ENCODE measurements at places on chromosomes 13 and 19.
A peak's percentile ranks its signal among the peaks of the same experiment; 100 is the strongest.

DNA sequence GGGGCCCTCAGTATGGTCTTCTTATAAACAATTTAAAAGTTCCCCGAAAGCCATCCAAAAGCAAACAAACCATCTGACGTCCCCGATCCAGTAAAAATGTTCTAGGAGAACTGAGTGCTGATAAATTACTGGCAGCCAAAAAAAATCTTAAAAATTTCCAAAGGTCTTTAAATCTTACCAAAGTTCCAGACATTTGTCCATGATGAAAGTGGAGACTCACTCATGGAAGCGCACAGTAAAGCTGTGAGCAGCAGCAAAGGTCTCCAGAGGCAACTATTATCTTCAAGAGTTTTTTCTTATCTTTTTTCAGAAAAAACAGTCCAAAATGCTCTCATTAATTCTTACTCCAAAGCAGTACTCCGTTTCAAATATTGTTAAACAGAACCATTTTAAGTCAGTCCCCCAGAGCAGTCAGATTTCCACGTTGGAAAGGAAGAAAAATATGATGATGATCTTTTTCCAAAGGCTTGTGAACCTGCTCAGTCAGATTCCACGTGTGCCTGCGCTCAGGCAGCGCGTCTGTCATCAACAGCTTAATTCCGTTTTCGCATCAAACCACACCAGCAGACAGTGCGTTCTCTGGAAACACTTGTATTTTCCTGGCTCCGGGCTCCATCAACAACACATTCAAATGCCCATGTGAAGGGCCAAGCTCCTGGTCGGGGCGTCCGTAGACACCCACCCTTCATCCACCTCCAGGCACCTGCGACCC lies 85.4 kb downstream of the COL4A1 start:
- no peak for DNase-seq

DNA sequence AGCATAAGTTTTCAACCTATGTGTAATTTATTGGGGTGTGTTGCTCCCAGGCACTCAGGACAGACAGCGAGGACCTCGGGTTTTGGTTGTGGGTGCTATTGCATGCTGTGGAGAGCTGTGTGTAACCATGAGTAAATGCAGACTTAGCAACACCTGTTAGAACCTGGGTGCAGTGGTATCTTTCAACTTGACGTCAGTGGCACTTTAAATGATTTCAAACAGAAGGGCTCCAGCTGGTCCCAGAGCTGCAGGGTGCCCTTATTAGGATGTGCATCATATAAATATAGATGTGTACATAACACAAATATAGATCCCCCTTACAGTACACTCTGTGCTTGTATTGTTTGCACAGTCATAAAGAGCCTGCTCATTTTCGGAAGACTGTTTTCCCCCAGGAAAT lies 228.3 kb upstream of the IRS2 start:
- no peak for DNase-seq

DNA sequence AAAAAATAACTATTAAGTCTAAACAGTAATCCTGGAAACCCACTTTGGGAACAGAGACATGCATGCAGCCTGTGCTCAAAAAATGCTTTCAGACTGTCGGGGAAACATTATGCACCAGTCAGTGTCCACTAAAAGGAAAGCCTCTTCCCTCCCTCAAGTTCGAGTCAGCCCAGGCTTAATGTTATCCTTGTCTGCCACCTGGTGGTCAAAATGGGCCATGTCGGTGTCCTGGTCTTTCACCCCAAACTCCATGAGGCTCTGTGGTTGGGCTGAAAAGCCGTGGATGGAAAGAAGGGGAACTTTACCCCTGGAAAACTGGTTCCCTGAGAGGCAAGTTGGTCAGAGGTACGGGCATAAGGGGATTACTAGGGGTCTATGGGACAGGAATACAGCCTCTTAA lies 88.4 kb upstream of the ZNF492 start:
- peak; percentile 67 for DNase-seq

GRCh38 chr19:13997631-13997962 lies 8.5 kb downstream of the RFX1 start:
- no peak for DNase-seq

- no peak for DNase-seq
Observed at GRCh38 chr19:15419413-15420025, 731 bp upstream of the AKAP8L start.

DNA sequence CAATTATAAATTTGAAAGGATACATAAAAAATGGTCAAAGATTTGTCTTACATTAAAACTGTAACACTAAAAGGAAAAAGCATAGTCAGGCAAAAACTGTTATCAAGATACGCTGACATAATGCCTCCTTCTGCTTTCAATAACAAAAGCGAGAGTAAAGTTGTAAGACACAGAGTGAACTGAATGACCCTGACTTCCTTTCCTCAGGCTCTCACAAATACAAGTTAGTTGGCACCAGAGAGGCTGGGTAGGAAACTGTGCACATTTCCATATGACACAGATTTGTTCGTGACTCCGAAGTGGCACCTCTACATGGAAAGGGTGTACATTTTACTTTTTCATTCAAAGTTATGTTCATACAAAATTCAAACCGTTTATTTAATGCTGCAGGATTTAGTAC lies 15.4 kb downstream of the FGF14 start:
- DNase-seq = no peak

GRCh38 chr13:92864584-92865284 lies 361.9 kb upstream of the GPC6 start:
- no peak for DNase-seq

- DNase-seq = no peak
Observed at GRCh38 chr13:61989978-61990377, 574.3 kb upstream of the PCDH20 start.

DNA sequence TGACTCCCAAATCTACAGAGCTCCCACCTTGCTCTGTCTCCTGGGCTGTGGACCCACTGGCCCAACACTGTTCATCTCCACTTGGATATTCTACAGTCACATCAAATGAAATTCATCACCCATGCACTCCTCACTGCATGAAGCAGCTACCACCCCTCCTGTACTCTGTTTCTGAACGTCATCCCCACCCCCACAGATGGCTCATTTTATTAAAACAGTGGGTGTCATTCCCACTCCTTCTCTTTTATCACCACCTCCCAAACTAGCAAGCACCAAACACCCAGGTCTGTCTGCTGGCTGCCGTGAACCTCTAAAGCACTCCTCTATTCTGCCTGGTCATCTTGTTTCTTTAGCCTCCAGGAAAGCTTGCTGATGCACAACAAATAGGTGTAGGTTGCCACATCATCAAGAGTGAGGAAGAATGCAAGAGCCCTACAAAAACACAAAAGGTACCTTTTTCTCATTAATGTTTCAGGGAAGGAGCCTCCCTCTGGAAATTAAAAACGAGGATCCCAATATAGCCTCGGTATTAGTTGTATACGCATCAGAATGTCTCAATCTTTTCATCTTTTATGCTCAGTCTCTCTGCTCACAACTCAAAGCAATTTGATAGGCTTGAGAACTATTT lies 91.8 kb downstream of the MIPEP start:
- DNase-seq = no peak

DNA sequence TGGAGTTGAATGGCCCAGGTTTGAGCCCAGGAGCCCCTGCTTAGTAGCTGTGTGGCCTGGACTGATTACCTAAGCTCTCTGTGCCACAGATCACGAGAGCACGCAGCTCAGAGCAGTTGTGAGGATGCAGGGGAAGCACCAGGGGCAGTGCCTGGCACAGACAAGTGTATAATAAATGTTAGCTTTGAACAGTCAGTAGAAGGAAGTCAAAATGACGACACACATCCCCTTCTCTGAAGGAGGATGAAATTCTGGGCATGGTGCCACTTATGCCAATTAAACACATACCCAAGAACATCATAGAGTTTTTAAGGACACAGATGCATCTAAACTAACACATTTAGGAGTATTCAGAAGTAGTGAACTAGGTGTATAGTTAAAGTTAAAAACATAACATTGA lies 24.9 kb upstream of the SIGLEC11 start:
- DNase-seq = no peak

DNA sequence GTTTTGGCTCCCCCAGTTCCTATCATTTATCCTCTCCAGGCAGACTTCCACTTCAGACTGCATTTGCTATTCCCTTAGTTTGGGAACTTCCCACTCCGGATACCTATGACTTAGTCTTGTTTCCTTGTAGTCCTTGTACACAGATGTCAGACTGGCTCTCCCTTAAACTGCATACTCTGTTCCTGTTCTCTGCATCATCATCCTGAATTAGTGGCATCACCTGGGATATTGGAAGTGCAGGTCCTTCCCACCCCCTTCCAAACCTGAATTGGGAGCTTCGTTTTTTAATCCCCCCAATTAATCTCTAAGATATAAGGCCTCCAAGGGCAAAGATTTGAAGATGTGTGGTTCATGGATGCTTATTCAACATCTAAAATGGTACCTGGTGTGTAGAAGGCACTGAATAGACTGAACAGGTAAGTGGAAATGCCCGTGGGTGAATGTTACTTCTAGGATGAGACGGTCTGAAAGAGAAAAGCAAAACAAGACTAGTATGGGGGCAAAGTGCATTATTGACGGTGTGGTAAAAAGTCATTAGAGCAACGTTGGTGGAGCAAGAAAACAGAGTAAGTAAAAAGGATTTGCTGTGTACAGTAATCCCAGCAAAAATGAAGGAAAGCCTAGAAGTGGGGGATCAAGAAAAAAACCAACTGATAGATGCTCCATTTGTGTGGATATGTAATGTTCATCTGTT lies 9.6 kb downstream of the MIR17HG start:
- DNase-seq = peak; percentile 29

DNA sequence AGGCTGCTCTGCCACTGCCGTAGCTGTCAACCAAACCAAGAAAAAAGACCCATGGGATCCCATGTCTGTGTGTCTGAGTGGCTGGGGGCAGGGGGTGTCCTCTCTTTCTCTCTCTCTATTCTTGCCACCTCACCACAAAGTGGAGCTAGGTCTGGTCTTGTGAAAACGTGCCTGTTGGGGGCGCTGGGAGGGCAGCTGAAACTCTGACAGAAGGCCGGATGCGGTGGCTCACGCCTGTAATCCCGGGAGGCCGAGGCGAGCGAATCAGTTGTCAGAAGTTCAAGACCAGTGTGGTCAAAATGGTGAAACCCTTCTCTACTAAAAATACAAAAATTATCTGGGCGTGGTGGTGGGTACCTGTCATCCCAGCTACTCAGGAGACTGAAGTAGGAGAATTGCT lies 29.2 kb downstream of the ZNF146 start:
- DNase-seq = no peak
